ENCODE measurements at places on chromosomes 13 and 19.

GRCh38 chr13:24528816-24529398, 16.3 kb upstream of the PARP4 start:
- no peak for DNase-seq

DNA sequence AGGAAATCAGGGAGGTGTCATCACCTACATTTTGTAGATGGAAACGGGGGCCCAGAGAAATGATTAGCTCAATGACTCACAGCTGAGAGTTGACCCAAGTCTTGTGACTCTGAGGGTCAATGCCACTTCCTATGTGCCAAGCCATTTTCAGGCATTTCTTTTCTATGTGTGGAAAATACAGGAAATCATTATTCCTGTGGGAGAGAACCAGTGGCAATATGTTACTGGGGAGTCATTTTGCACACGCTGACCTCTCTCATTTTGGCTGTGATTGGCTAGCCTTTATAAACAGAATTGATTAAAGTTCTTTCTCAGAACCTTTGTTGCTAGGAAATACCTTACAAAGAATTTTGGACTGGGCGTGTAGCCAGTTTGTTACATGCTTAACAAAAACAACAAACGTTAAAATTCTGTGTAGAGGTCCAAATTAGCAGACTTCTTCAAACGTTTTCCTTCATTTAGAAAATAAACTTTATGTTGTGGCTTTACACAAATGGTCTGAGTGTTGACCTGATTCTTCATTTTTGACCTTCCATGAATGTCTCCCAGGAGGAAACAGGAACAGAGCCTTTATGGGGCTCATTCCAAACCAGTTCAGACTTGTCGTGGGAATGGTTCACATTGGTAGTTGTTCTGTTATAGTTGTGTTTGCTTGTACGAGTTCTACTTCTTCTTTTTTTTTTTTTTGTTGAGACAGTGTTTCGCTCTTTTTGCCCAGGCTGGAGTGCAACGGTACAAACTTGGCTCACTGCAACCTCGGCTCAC, 11.4 kb downstream of the PCCA start:
- peak; percentile 88 for DNase-seq

DNA sequence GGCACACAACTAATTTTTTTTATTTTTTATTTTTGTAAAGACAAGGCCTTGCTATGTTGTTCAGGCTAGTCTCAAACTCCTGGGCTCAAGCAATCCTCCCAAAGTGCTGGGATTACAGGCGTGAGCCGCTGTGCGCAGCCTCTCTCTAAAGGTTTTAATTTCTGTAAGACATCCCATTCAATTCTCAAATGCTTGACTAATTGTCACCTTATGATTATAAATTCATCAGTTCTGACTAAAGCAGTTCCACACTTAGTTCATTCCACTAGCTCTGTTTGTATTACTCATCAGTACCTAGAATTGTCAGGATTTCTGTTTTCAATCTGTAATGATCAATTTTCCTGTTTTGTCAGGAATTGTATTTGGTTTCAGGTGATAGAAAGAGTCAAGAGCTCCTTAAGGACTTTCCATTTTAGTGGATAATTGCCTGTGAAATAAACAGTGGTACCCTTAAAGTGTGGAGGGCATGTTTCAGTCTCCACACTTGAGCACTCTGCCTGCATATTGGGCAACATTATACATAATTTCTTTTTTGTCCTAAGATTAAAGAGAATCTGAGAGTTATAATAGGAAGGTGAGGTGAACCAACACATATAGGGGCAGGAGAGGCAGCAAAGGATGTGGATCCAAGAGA, 27.6 kb downstream of the GPALPP1 start:
- no peak for DNase-seq

DNA sequence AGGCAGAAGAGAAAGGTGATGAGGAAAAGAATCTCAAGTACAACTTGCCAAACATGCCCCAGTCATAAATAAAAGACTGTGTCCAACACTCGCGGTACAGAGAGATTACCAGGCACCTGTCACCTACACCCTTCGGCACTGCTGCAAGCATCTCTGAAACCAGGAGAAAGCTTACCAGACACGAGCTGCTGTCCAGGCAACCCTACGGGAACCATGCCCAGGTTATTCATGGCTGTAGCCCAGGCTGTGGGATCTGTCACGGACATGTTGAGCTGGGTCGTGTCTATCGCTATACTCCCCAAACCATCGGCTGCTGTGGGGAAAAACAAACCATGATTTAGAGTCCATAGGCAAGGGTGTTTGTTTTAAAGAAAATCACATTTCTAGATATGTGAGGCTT, 375.0 kb downstream of the ENOX1 start:
- DNase-seq = no peak

DNA sequence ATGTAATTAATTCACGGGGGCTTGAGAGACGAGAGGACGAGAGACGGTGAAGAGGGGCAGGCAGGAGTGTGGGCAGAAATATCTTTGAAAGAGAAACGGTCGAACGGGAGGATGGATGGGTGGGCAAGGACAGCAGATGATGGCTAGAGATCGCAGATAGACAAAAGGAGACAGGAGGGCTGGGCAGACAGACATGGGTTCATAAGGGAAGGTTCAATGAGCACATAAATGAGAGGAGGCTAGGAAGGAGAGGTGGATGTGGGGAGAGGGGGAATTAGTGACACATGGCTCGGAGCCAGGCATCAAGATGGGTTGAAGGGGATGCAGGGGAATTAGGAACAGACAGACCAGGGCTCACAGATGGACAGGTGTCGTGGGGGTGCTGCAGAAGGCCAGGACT, 1.1 kb downstream of the SYT3 start:
- no peak for DNase-seq
